ENCODE measurements at places on chromosomes 3 and 15. TPM values are rescaled to one million over a fixed set of nuclear protein-coding genes. Genes with fewer than 3 reads are reported as not detected.

Gene GOLGA8T
- total RNA-seq: 0.19 TPM

Gene MAN2C1
- total RNA-seq: 220 TPM

GRCh38 chr3:83948771-83949170 is 1010.0 kb upstream of the CADM2 start:
- no peak overlapping the region for H3K4me3 ChIP-seq
- no peaks in the 10 kb centered on the region for H3K27me3 ChIP-seq
- no peak overlapping the region for H3K27ac ChIP-seq
- no peaks in the 10 kb centered on the region for H3K4me1 ChIP-seq
- DNase-seq: no peak

- DNase-seq: no peak
- H3K4me3 ChIP-seq: peak overlapping the region; percentile 55
- no peaks in the 10 kb centered on the region for H3K36me3 ChIP-seq
- H3K27ac ChIP-seq: peak overlapping the region; percentile 52
Measured at GRCh38 chr3:150384296-150385212, 23.5 kb upstream of the TSC22D2 start.

DNA sequence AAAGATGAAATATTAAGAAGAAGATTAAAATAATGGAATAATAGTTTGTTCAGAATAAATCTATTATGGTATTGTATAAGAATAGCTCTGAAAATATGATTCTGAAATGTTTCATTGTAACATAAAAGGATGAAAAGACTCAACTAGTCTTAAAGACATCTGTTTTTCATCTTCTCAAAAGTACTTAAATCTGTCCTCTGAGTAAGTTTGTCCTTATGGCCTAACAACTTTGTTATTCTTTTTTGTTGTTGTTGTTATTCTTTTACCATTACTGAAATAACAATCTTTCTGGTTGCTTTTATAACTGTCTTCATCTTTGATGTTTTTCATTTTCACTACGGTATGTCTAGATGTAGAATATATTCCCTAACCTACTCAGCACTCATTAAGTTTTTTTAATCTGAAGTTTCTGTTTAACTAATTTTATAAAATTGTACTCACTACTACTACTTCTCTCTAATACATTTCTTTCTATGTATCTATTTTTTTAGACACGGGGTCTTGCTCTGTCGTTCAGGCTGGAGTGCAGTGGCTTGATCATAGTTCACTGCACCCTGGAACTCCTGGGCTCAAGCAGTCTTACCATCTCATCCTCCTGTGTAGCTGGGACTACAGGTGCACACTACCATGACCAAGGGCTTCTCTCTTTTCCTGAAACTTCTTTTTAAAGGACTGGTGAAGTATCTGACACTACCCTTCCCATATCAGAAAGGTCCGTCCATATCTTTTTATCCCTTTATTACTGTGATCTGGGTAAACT is 240.7 kb downstream of the PCCB start:
- H3K4me1 ChIP-seq: no peaks in the 10 kb centered on the region
- H3K27me3 ChIP-seq: no peaks in the 10 kb centered on the region
- H3K4me3 ChIP-seq: no peak overlapping the region
- no peak overlapping the region for H3K27ac ChIP-seq

DNA sequence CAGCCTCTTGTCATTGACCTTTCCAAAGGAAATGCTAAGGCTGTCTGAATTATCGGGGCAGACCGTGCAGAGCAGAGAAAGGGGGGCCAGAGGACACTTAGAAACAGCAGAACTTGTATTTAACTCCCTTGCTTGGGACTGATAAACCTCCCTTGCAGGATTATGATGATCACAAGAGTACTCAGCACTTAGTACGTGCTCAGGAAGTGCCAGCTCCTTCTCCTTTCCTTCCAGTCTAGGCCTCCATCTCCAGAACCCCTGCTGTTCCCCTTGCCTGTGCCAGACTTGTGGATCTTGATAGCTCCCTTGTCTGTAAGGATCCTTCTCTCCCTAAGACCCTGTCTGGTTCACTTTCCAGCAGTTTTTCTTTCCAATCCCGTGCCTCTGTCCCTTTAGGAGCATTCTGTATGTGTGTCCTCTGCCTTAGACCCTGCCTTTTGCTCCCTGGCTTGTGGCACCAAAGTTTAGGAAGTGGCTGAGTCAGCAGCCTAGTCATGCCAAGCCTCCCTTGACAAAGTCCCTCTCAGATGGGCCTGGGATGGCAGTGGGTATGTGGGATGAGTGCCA is 747 bp downstream of the SORD start:
- peak overlapping the region; percentile 95 for H3K4me3 ChIP-seq
- H3K4me1 ChIP-seq: peaks cover 19% of the 10 kb centered on the region
- peaks cover 9% of the 10 kb centered on the region for H3K36me3 ChIP-seq
- H3K27me3 ChIP-seq: peaks cover 7% of the 10 kb centered on the region
- no peak for DNase-seq

DNA sequence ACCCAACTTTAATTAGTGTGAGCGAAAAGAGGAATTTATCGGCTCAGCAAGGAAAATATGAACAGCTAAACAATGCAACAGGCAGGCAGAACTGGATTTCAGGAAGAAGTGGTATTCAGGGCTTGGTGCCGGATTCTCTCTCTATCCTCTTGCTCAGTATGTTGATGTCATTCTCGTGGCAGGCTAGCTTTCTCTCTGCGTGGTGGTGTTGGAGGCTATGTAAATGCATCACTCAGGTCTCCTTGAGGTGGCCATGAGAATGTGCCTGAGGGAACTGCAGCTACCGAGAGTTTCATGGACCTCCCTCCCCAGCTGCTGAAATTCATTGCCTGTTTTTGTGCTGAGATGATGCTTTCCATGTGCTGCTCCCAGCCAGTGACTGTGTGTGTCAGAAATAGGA is 18.3 kb upstream of the SYN2 start:
- H3K4me1 ChIP-seq: no peaks in the 10 kb centered on the region
- H3K27ac ChIP-seq: no peak overlapping the region
- no peaks in the 10 kb centered on the region for H3K36me3 ChIP-seq
- H3K4me3 ChIP-seq: no peak overlapping the region

GRCh38 chr3:22594990-22595389 is 608.1 kb upstream of the UBE2E2 start:
- H3K36me3 ChIP-seq: no peaks in the 10 kb centered on the region
- DNase-seq: no peak
- peaks cover 5% of the 10 kb centered on the region for H3K4me1 ChIP-seq
- no peaks in the 10 kb centered on the region for H3K27me3 ChIP-seq
- H3K27ac ChIP-seq: no peak overlapping the region

DNA sequence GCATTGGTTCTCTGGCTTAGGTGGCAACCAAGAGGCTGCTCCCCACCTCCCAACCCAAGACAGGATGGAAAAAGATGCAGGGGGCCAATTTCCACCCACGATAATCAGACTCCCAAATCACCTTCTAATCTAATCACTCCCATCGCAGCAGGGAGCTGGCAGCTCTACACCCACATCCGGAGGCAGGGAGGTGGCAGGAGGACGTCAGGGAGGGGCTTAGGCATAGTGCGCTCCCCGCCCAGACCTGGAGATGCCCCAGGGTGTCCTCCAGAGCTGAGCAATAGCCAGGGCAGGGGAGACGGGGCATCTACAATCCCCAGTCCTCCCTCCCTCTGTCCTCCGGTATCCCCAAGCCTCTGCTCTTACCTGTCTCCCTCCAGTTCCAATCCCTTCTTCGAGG is 70.5 kb upstream of the SEC13 start:
- no peak overlapping the region for H3K4me3 ChIP-seq
- H3K27ac ChIP-seq: no peak overlapping the region
- H3K4me1 ChIP-seq: no peaks in the 10 kb centered on the region
- no peak for DNase-seq
- no peaks in the 10 kb centered on the region for H3K36me3 ChIP-seq
